ENCODE measurements at places on chromosomes 12 and 14.

DNA sequence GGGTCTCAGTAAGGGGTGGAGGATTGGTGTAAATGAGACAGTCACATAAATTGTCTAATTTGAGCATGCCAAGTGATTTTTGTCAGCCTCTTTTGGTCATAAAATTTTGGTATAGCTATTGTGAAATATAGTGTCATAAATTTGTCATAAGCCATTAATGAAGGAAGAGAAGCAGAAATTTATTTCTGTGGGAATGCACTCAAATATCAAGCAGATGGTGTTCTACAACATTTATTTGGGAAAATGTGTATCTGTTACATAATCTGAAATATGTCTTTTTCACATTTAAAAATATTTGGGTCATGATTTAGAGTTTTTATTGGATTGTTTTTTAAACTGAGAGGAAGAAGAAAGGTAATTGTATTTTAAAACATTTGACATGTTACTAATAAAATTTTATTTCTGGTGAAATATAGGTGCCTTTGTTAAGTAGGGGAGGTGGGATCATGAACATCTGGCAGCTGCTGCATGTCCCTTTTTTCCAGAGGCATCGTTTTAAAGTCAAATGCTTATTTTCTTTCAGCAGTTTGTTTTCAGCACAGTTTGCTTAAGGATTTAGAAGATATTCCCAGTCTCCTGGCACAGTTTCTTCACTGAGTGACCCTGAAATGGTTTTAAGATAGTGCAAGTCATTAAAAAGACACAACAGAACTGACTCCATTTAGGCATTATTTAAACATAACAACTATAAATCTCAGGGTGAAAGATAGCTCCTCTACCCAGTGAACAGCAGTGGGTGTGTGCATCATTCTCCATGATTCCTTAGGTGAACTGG lies 371.7 kb downstream of the SNAPC1 start:
- DNase-seq, result no peak

DNA sequence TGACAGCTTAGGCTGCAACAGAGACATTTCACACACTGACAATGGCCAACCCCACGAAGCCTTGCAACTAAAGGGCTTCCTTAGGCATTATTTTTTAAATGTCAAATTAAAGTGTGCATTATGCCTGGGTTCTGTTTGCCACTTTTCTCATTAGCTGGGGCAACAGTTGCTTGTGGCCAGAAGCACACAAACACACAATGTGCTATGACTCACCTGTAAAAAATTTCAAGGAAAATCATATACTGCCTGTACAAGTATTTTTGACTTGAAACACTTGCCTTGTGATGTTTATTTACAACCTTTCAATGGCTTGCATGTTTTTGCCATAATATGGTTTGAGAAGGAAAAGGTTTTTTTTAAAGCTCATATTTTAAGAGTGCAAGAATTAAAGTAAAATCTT lies 1.9 kb downstream of the NTN4 start:
- no peak for DNase-seq

GRCh38 chr14:51674294-51675002 lies 22.7 kb downstream of the FRMD6 start:
- no peak for DNase-seq

DNA sequence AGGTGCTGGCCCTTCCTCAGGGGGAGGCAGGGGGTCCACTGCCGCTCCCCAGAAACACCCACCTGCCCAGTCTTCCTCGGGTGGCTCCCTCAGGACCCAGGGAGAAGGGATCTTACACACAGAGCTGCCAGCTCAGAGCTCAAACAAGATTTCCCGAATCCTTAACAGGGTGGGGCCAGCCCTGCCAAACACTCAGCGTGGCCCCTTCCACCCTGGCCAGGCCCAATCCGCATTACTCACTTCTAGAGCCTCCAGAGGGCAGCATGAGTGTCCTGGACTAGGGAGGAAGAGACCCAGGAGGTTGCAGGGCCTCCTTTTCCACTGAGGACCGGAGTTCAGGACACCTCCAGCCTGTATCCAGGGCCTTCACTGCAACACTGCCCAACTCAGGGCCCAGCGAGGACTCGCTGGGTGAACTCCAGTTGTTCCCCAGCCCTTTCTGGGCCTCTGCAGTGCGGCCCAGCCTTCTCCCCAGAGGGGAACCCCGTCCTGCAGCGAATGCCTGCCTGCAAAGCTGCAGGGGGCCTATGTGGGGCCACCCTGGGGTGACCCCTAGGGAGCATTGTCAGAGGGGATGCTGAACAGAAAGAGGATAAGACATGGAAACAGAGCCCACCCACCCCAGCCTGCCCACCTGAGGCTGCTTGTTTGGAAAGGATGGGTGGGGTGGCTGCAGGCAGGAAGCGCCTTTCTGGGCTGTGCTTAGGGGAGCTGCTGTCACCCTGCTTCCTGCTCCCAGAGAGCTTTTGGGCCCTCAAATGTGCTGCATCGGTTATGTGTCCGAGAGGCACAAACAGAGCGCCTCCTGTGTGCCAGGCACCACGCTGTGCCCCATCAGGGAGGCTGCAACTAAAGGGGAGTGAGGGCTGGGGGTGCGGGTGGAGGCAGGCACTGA lies 43.8 kb downstream of the CCNK start:
- DNase-seq, result no peak

GRCh38 chr12:12859690-12860089 lies 31.7 kb upstream of the GPRC5A start:
- DNase-seq, result no peak

DNA sequence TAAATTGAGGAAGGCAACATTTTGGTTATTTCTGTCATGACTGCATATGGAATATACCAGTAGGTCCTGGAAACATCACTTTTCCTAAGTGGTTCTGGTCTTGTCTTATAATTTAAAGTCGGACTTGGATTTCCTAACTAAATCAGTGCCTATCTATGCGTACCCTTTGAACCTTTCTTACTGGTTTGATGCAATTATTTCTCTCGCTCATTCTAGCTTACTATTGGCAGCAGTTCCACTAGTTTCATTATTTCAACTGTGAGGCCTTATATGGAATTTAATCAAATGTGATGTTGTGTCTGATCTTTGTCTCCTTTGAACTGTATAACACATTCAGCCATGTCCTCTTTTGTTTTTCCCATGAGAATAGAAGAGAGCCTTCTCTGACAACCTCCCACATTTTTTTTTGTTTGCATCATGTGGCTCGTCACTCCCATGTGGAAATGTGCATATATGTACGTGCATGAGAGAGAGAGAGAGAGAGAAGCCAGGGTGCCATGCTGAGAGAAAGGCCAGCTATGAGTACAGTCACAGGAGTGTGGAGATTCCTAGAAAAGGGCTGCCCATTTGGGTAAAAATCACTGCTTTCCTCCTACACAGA lies 48.0 kb downstream of the AKAP6 start:
- no peak for DNase-seq

DNA sequence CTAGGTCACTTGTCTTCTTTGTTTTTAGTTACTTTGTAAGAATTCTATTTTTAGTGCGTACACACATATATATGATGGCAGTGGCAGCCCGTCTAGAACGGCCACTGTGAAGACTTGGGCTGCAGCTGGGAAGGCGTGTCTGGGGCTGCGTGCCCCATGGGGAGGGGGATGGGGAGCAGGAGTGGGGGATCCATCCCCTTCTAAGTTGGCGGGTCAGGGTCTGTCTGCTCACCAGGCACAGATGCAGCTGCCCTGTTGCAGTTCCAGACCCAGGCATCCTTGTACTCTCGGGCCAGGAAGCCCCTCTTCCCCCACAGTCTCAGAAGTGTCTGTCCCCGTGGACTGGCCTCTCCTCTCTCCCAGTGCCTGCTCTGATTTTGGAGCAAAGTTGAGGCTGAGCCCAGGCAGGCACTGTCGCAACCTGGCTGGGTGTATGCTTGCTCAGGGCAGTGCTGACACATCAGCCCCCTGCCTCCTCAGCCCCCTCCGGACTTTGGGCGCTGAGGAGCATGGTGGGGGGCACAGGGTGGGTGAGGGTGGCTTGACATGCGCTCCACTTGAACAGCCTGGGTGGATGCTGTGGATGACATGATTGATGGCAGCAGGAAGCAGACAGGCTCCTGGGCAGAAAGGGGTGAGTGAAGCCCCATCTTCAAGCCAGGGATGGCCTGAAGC lies 271.2 kb upstream of the NAV3 start:
- no peak for DNase-seq

- no peak for DNase-seq
These were observed 25.6 kb downstream of the MGAT4C start for GRCh38 chr12:86230516-86231146.

DNA sequence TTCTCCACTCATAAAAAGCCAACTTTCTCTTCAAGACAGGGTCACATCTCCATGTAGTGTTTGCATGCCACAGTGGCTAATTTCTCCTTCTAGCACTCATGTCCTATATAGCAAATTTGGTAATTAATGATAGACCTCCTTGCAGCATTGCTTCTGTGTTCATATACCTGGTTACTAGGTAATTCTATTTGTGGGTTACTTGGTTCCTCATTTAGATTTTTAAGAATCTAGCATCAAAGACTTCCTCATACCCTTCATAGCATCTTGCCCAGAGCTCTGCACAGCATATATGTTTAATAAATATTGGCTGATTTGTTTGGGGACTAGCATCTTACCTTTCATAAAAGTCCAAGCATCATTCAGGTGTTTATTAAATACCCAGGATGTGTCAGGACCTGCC lies 152.1 kb downstream of the DUSP6 start:
- no peak for DNase-seq

All from GM12892 (cell line).